ENCODE measurements at places on chromosomes 11 and 22.

GRCh38 chr11:105032495-105032894, 2.4 kb downstream of the CASP1 start:
- DNase-seq: no peak

DNA sequence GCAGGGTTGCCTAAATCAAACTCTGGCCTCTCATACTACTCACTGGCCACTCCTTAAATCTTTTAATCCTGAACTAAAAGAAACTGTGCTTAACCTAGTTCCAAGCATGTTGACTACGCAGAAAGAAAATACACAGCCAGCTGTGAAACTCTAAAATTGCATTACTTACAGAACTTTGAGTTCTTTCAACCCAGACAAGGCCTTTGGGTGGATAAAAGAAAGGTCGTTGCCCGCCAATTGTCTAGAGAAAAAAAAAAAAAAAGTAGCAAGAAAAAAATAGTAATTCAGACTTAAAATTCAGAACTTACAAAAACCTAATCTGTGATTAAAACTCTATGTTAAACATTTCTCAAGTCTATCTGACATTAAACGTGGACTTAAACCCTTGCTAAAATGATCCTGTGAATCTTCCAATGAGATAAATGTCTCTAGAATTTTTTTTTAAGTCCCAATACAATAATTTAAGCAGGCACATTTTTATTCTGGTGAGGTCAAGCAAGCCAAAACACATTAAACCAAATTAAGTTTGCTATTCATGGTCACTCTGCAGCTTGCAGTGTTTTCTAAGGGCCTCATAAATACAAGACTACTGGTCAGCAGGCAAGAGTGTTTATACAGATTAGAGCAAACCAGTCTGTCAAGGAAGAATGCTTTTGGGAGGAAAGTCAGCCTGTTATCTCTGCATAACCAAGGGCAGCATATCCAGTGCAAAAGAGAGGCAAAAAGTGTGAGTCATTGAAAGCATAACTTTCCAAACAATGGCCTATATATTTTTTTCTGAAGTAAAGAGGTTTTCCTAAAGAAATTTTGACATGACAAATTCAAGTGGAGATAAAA, 29.5 kb upstream of the CCDC34 start:
- DNase-seq: no peak

DNA sequence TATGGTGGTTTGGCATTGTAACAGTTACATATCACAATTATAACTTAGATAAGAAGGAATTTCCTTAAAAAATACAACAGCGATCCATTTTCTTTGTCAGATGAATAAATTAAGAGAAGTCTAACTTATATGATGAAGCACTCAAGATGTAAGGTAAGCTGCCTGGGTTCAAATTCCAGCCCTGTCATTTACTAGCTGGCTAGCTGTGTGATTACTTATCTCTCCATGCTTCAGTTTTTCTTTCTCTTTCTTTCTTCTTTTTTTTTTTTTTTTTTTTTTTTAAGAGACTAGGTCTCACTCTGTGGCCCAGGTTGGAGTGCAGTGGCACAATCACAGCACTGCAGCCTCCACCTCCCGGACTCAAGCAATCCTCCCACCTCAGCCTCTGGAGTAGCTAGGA, 22.2 kb upstream of the LDHA start:
- no peak for DNase-seq

GRCh38 chr11:17594686-17595192, 47.7 kb downstream of the OTOG start:
- no peak for DNase-seq

DNA sequence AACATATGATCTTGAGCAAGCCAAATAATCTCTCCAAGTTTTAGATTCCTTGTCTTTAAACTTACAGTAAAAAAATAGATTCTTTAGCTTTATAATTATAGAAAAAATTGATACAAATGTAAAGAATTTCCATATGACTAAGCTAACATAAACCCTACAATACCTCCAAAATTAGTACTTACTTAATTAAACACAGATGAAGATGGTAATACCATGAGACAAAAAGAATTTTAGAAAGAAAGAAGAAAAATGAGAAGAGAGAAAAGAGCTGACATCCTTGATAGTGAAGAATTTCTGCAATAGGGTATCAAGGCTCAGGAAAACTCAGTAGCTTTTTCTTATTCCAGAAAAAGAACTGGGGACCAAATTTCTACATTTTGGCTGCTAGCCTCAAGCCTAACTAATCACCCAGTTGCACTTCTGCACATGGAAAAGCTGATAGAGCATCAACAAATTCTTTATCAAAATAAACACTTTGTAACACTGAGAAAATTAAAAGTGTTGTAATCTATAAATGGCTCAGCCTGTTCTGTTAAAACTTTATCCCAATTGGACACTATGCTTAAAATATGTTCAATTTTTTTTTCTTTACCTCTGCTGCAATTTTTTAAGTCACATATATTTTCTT, 24.7 kb upstream of the SOX6 start:
- no peak for DNase-seq

DNA sequence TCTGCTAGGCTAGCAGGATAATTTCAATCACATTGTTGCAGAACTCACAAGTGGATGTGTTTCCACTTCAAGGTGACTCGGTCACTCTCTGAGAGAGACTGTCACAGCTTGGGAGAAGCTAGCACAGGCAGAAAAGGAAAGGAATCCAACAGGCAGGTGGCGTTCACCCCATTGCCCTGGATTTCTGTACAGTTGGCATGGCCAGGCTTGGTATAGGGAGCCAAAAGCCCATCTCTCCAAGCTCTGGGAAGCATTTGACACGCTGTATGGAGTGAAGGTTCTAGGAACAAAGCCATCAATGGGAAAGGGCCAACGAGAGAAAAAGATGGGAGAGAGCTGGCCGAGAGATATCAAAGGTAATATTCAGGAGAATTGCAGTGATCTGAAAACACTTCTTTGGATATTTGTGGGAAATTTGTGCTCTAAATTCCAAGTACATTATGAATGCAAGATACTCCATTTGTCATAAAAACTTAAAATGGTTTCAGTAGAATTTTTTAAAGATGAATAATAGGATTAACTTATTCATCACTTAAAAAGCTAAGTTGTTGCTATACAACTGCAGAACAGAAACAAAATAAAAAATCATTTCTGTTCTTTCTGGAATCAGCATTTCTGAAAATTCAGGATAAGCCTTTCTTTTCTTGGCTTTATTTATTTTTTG, 223.5 kb upstream of the NTM start:
- DNase-seq: no peak

DNA sequence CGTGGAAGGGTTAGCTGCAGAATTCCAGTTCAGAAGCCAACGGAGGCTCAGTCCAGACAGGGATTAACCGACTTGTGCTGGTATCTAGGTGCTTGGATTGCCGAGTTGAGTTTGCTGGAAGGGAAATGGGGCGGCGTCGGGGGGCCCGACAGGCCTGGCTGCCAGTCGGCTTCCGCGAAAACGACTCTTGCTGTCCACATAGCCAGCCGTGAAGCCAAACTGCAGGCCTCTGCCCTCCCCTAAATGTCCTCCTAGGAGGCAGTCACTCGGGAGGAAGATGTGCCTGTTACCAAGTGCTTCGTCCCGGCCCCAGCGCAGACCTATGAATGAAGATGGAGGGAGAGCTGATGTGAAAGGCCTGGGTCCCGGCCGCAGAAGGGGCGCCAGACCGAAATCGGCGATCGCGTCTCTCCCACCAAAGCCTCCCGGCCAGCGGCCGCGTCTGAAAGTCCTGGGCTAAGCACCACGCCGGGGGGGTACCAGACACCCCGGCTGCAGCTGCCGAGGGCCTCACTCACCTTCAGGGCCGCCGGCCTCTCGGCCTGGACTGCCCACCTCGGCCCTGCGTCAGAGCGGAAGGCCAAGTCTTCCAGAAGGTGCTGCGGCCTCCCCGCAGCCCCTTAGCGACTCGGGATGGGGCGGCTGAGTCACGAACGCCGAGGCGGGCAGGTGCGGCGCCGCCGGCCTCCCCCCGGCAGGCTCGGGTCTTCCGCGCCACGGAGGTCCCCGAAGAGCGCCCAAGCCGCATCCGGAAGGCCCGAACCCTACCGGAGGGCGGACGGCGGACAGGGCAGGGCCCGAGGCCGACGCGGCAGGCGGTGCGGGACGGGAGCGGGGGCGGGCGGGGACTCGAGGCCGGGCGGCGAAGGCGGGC, 7.5 kb downstream of the DPAGT1 start:
- peak; percentile 51 for DNase-seq

GRCh38 chr22:33204408-33204807, 146.2 kb upstream of the SYN3 start:
- no peak for DNase-seq
